ENCODE measurements at places on chromosomes 12 and 14.

GRCh38 chr14:60646226-60646818 is 3.0 kb downstream of the SIX1 start:
- DNase-seq: no peak

GRCh38 chr14:59155886-59156285 is 32.6 kb upstream of the DAAM1 start:
- DNase-seq: no peak

- DNase-seq: peak; percentile 30
Measured at GRCh38 chr14:76720382-76720813, 40.9 kb upstream of the VASH1 start.

- DNase-seq: no peak
Measured at GRCh38 chr14:96243785-96244184, 12.2 kb upstream of the BDKRB1 start.

DNA sequence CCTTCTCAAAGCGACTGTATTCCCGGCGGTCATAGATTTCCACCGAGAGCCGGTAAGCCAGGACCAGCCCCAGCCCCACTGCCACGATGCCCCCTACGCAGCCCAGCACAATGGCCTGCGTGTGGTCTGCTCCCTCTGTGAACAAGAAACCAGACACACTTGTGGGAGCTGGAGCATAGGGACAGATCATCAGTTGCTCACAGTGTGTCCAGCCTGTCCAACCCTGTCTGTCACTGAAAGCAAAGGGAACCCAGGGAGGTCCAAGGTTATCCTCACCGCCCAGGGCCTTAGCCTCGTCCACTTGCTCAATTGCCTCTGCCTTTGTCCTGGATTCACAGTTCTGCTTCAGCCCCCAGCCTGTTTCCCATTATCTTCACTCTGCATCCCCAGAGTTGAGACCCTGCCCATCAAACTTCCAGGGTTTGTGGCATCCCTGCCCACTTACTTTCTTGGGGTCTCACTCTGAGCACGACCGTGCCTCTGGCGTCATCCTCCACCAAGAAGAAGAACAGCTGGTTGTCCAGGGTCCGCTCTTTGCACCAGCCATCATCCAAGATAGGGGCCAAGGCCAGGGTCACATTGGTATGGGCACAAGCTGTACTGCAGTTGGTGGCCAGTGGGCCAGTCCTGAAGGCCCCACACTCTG is 11.3 kb upstream of the CSAD start:
- DNase-seq: no peak

GRCh38 chr14:95225251-95225887 is 68.0 kb upstream of the DICER1 start:
- DNase-seq: no peak

GRCh38 chr12:1797011-1797901 is 23.1 kb upstream of the LRTM2 start:
- DNase-seq: no peak

GRCh38 chr12:67804168-67804567 is 155.6 kb downstream of the DYRK2 start:
- DNase-seq: no peak

GRCh38 chr14:39912192-39913100 is 480.2 kb upstream of the FBXO33 start:
- no peak for DNase-seq

GRCh38 chr12:66269757-66270383 is 32.4 kb upstream of the HELB start:
- DNase-seq: peak; percentile 55

DNA sequence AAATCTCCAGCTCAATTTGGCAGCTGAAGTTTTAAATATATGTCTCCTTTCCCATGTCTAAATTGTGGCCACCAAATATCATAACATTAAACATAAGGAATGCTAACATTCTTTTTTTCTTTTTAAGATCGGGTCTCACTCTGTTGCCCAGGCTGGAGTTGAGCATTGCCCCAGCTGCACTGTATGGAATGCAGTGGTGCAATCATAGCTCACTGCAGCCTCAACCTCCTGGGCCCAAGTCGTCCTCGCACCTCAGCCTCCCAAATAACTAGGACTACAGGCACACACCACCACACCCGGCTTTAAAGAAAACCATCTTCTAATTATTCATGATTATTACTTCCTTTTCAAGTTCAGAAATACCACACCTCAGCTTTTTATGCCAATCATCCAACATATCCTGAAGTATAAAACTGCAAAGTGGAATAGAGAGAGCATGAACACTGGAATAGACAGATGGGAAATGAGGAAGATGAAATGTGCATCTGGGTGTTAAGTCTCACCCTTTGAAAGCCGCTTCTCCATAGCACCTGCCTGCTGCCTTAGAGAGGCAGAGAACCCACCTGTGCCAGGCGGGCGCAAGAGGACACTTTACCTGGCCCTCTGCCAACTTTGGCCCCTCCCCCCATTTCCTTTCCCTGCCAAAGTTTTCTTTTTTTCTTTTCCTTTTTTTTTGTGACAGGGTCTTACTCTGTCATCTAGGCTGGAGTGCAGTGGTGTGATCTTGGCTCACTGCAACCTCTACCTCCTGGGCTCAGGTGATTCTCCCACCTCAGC is 2.8 kb upstream of the EML1 start:
- DNase-seq: no peak

GRCh38 chr14:104200106-104200505 is 61.7 kb downstream of the KIF26A start:
- no peak for DNase-seq

- DNase-seq: no peak
Measured at GRCh38 chr12:110330124-110330523, 49.1 kb downstream of the ATP2A2 start.

DNA sequence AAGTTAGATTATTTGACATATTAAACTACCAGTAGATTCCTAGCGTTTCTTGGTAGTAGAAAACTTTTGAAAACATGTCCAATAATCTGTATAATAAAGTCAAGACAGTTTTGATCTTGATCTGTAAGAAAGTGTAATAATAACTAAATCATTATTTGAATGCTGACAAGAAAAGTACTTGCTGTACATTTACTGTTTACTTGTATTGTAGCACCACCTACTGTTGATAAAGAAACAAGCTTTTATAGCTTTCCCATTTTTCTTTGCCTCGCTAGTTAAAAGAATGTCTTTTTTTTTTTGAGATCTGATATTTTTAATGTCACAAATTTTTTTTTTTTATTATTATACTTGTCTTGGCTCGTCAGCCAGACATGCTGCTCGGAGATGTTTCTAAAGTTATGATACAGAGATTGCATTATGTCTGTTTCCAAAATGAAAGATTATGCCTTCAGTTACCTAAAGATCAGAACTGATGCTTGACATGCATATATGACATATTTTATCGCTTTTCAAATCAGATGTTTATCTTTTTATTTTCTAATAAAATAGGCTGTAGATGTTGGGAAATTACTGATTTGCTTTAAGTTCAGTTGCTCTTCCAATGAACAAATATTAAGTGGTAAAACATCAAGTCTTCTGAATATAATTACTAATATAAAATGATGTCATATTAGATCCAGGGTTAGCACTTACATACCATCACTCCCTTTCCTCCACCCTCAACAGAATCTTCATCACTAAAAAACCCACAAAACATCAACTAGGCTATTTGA is 140.5 kb downstream of the AKAP6 start:
- DNase-seq: peak; percentile 16

GRCh38 chr14:93879362-93879983 is 47.7 kb upstream of the FAM181A start:
- DNase-seq: no peak

- DNase-seq: no peak
Measured at GRCh38 chr12:76633415-76633814, 73.8 kb upstream of the OSBPL8 start.

DNA sequence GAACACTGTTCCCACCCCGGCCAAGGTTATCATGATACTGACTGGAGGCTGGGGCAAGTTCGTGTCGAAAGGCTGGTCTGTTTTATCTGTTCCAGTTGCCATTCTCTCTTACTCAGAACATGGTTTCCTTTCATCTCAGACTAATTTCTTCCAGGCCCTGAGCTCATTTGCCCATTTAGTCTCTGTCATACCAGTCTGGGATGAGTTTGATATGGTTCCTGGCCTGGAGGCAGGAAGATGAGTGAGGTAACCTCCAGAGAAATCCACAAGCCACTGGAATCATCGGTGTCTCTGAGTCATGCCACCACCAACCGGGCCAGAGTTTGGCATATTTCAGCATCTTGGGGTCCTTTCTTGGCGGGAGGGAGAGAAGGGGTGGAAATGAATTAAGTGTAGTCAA is 114.7 kb downstream of the NTF3 start:
- DNase-seq: no peak

GRCh38 chr12:108906971-108907370 is 27.1 kb downstream of the DAO start:
- no peak for DNase-seq

- DNase-seq: no peak
Measured at GRCh38 chr12:4736091-4736490, 15.9 kb downstream of the GALNT8 start.

GRCh38 chr14:101879529-101880336 is 84.6 kb upstream of the DYNC1H1 start:
- no peak for DNase-seq

GRCh38 chr12:79162948-79163347 is 298.4 kb downstream of the SYT1 start:
- no peak for DNase-seq

GRCh38 chr14:85534458-85535293 is 4.7 kb downstream of the FLRT2 start:
- no peak for DNase-seq

DNA sequence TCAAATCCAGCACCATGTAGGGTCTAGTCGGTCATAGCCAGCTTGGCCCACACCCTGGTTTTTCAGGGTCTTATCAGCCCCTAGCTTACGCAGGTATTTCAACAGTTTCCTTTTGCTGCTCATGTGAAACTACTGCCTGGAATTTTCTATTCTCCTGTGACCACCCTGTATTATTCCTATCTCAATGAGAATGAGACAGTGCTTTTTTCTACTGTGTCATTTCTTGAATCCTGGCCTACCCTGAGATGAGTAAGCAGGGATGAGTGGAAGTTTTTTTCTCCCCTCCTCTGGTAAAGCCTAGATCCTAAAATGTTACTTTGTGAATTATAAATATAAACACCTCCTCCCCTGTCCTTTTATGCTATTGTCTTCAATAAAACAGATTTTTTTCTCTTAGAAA is 62.7 kb upstream of the ARID2 start:
- DNase-seq: no peak

GRCh38 chr12:2378835-2379330 is 326.1 kb downstream of the CACNA1C start:
- no peak for DNase-seq

- no peak for DNase-seq
Measured at GRCh38 chr12:89544681-89545184, 18.9 kb upstream of the POC1B start.

GRCh38 chr14:82094829-82095345 is 561.2 kb upstream of the SEL1L start:
- no peak for DNase-seq

GRCh38 chr12:71158361-71158882 is 623 bp upstream of the TSPAN8 start:
- DNase-seq: no peak

DNA sequence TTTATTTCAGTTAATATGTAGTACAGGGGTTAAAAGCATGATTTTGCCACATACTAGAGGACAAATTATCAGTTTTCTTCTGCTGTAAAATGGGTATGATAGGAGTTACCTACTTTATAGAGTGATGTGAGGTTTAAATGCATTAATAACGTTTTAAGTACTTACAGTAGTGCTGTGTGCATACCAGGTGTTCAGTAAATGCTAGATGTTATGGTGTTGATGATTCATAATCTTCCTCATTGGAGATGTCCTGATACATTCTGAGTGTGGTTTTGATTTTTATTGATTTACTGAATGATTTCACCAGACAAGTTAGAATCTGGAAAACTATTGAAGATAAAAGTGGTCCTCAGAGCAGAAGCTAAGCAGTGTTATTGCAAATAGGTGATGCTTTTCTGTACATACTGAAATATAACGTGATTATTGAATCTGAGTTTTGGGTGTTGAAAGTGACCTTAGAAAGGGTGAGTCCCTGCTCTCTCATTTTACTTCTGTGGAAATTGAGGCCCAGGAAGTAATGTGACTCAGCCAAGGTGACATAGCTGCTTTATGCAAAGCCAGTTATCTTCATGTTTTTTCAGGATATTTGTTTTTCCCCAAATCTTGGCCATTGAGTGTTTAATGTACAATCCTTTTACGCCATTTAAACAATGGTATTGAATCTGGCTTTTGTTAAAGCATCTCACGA is 54.7 kb downstream of the VRK1 start:
- no peak for DNase-seq

DNA sequence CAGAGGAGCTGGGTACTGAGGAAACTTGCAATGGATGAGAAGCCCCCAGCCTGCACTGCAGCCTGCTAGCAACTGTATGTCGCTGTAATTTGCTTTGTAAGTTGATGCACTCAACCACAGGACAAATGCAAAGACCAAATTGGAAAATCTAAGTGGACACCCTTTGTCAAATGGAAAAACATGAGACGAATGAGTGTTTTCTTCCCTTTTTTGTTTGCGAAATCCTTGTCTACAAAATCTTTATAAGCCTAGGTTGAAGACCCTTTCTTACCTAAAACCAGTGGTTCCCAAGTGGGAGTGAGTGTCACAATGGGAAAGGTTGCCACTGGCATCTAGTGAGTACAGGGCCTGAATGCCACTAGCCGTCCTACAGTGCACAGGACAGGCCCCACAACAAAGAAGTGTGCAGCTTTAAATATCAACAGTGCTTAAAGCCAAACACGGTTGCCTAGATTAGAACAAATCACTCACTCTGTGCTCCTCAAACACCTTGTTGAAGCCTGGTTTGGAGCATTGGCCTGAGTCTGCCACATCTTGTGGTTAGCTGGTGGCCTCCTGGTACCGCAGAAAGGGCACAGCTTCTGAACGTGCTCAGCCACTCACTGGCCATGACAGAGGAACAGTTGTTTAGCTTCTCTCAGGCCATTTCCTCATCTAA is 7.6 kb upstream of the VASH1 start:
- no peak for DNase-seq

GRCh38 chr14:102624666-102625065 is 32.2 kb downstream of the RCOR1 start:
- no peak for DNase-seq

DNA sequence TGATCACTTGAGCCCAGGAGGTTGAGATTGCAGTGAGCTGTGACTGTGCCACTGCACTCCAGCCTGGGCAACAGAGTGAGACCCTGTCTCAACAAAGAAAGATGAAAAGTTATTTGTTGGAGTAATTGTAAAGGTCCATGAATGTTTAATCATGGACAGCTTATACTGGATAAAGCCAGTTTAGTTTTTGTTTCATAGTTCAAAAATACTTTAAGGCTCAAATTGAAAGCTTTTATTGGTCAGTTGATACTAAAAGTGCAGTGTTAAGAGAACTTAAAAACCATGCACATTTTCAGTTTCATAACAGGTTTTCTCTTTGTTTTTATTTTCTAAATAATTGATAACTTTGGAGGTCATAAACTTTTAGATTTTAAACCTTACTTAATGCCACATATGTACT is 108.4 kb downstream of the MON2 start:
- DNase-seq: no peak

- DNase-seq: no peak
Measured at GRCh38 chr14:32050878-32051277, 26.2 kb upstream of the ARHGAP5 start.
